ENCODE measurements at places on chromosomes 2 and 18.

GRCh38 chr18:45111502-45111848, 430.8 kb downstream of the SETBP1 start:
- DNase-seq = no peak

GRCh38 chr2:177882501-177882900, 190.1 kb downstream of the PDE11A start:
- no peak for DNase-seq

DNA sequence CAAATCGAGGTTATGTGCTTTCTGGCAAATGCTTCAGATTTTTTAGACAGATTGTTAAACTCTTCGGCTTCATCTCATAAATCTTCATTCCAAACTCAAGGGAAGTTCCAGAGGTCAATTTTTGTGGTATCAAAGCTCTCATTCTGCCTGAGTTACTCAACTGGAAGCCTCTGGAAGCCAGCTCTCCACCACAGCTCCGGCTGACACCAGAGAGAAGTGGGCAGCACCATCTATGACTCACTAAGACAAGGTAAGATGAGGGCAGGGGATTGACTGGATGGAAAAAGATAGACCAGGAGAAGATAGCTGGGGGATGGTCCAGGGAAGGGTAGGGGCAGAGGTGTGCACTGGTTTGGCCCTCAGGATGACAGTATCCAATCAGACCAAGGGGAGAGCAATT, 137.3 kb upstream of the HNRNPA3 start:
- DNase-seq = no peak

GRCh38 chr2:29129586-29130281, 14.5 kb downstream of the CLIP4 start:
- DNase-seq = no peak

- DNase-seq = no peak
Observed at GRCh38 chr2:57022496-57022895, 838.7 kb downstream of the CCDC85A start.

- no peak for DNase-seq
Observed at GRCh38 chr18:48866856-48867255, 83.9 kb downstream of the SMAD7 start.

DNA sequence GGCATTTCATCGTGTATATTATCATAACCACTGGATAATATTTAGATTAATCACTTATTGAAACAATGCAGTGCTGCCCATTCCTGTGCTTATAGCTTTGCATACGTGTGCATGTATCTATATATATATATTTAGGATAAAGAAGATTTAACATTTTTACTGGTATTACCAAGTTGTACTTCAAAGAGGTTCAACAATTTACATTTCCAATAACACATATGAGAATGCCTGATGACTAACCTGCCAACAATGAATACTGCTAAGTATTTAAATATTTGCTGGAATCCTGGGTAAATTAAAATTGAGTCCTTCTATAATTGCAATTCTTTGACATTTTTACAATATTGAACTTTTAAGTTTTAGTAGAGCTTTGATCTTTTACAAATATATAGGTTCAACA, 111.4 kb downstream of the SLC39A10 start:
- DNase-seq = no peak

DNA sequence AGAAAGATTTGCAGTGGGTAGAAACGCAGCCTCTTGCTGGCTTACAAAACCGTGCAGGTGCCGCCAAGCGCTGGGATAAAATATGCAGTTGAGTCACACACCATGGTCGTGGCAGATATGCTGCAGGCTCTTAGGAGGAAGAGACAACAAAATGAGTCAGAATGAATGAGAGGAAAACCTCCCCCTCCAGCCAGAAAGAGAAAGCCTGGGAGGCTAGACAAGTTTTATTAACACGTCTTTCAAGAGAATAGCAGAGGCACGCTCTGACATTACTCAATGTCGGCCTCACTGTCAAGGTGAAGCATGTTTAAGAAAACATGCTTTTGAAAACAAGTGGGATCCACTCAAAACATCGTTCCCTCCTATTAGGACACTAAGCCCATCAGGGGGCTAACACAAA, 37.1 kb upstream of the ZCCHC2 start:
- no peak for DNase-seq

GRCh38 chr2:227821043-227821942, 7.7 kb downstream of the CCL20 start:
- DNase-seq = no peak

DNA sequence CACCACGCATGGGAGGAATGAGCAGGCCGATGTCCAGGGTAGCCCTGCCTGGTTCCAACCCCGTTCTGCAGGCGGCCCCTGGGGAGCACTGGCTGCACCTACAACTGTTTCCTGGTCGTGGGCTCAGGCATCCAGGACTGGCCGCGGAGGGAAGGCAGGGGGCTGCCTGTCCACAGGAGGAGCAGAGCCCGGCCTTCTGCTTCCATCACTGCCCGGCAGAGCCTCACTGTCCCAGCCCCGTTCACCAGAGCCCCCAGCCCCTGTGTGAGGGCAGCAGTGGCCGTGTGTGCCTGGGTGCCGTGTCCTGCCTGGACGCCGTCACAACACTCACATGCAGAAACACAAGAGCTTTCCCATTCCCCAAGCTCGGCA, 56.2 kb downstream of the KCNG2 start:
- no peak for DNase-seq

DNA sequence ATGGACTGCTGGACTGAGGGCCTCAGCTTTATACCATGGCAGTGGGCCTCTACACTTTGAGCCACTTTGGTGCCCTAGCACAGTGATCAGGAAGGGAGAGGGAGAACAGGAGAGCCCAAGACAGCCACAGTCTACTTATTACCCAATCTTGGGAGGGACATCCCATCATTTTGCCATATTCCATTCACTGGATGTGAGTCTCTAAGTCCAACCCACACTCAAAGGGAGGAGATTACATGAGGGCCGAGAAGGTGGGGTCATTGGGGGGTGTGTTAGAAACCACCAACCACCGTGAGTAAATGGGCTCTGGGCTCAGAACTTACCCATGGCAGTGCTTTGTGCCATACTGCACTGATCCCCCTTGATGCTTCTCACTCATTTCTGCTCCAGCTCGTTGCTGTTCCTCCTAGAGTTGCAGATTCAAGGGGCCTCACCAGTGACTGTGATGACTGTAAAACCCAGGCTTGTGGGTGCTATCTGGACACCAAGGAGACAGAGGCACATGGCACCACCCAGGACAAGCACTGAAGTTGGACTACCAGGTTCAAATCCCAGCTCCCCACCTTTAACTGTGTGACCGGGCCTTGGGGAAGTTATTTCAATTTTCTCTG, 97.6 kb upstream of the RAB6C start:
- DNase-seq = no peak

- no peak for DNase-seq
Observed at GRCh38 chr18:55998801-55999385, 410.9 kb upstream of the TCF4 start.

GRCh38 chr2:28588292-28588670, 92.4 kb downstream of the PLB1 start:
- no peak for DNase-seq

- DNase-seq = no peak
Observed at GRCh38 chr2:106537791-106538191, 50.6 kb downstream of the CD8B2 start.

- DNase-seq = no peak
Observed at GRCh38 chr2:120589771-120590608, 145.7 kb upstream of the GLI2 start.

DNA sequence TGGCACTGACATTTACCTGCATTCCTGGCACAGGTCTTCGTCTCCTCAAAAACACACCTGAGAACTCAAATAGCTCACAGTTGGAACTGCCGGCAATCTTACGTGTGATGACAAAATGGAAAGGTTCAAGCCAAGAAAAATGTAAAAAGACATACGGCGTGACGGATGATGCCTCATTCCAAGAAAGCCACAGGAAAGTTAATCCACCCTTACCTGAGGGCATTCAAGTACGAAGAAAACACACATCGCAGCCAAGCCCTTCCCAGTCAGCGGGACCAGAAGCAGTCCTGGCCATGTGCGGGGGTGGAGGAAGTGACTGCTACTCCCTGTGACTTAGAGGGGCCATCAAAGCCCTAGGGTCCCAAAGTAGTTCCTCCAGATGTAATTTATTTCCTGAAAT, 986.3 kb upstream of the CELF4 start:
- no peak for DNase-seq

DNA sequence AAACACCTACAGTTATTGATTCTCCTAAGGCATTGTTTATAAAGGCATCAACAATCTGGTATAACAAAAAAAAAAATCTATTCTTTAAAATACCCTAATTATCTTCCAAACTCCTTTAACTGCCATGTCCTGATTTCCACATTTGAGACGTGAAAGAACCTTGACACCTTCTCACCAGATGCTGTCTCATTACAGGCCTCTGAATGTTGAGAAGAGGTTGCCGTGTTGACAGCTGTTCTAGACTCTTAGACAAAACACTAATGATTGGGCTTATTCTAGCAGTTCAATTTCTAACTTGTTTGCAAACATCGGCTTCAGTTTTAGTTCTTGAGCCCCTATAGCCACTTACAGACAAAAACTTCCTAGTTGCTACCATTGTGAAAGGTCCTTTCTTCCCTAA, 988.8 kb downstream of the LRP1B start:
- no peak for DNase-seq

- DNase-seq = no peak
Observed at GRCh38 chr2:138779781-138780445, at the start of gene NXPH2. Gene NXPH2 (minus strand): TSS chr2:138780390. CDS start chr2:138780241, 149 bp downstream.

- DNase-seq = no peak
Observed at GRCh38 chr2:200578778-200579177, 7.0 kb upstream of the AOX1 start.

DNA sequence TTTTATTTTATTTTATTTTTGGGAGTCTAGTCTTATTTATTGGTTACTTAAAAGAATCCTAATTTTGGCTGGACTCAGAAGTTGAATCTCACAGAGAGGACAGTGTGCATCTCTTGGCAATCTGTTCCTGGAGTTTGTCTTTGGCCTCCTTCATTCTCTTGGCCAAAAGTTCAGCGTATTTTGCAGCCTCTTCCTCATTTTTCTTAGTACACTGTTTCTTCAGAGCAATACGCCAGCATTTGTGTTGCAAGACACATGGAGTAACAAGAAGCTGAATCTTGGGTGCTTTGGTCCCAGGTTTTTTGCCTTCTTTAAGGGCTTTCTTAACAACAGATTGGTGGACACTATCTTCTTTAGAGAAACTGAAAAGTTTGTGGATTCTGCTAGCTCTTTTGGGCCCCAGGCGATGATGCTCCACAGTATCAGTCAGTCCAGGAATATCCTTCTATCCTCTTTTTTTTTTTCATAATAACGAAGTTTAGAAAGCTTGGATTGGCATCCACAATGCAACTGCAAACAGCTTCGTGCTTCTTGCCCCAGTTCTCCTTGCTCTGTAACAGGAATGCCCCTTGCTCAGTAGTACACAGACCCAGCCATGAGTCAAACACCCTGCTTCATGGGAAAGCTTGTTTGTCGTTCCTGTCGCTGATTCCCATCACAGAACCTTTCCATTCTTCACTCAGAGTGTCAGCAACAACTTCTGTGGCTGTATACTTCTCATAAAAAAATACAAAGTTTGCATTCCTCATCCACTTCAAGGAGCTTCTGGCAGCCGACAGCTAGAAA, 34.8 kb upstream of the RFX8 start:
- DNase-seq = no peak

- no peak for DNase-seq
Observed at GRCh38 chr18:8858888-8859511, 153.6 kb downstream of the MTCL1 start.

DNA sequence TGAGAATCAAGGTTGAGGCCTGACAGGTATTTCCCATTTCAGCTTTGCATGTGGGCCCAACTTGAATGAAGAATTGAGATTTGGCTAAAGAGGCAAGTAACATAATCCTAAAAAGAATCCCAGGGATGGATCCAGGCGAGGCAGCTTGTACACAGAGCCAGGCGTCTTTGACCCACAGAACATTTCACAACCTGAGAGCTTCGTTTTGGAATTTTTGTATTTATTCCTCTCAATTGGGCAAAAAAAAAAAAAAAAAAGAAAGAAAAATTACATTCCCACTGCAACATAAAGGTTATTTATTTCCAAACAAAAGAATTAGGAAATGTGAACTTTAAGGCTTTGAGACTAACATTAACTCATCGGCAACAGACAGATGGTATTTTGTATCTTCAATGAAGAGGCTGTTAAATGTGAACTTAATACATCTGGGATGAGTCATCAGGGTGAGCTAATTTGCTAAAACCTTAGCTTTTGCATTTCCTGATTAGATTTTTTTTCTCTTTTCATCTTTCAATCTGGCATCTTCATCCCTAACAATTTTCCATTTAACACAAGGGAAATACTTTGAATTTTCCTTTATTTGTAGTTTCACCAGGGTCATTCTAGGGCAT, 478.5 kb upstream of the TNP1 start:
- DNase-seq = no peak

- DNase-seq = no peak
Observed at GRCh38 chr2:98348066-98348561, 1.9 kb downstream of the CNGA3 start.

DNA sequence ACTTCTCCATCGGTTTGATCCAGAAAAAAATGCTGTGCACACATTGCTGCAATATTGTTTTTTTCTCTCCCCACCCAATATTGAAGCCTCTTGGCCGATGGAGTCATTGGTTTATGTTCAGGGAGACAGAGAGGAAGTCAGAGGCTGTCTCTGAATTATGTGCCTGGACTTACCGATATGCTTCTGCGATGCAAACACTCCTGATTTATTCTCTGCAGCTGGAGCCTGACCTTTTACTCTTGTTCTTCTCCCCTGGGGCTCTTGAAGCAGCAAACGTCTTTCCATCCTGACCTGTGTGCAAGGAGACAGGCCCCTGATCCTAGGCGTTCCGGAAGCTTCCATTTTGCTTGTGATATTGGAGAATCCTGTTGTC, 99.6 kb downstream of the PTGR3 start:
- no peak for DNase-seq
